ENCODE measurements at places on chromosomes 2 and 18.

DNA sequence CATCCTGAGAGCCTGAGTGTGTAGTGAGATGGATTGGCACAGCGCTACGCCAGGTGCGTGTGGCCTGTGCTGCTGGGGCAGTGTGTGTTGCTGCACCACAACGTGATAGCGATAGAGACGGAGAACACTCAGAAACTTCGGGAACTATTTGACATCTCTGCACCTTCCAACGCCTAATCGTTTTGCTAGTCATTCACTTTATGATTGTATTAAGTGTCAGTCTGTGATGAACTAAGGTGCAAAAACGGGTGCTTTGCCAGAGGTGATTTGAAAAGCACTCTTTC lies 26.0 kb upstream of the IGFBP2 start:
- DNase-seq = no peak

DNA sequence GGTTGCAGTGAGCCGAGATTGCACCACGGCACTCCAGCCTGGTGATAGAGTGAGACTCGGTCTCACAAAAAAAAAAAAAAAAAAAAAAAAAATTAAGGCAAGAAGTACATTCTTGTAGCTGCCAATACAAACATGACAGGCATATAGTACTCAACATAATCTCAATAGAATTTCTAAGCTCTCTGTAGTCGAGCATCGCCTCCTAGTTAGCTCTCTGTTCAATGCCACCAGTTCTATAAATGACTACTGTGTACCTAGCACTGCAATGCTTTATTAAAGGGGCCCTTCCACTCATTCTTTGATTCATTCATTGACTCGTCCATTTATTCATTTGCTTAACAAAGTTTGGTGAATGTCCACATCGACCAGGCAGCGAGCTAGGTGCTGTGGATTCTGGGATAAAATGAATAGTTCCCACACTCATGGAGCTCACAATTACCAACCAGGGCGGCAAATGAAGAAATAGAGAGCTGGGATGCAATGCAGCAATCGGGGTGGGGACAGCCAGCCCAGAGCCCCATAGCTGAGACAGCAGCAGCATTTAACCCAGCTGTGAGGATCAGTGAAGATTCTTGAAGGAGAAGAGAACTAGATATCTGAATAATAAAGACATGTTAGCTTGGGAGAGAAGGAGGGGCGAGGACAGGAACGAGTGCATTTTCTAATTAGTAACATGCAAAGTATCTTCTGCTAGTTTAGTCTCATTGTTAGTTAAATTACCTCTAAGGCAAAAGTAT lies 349.8 kb downstream of the LPIN1 start:
- DNase-seq = no peak

GRCh38 chr2:233101816-233102215 lies 41.7 kb downstream of the INPP5D start:
- DNase-seq = no peak

- no peak for DNase-seq
These were observed 83.7 kb upstream of the UBXN4 start for GRCh38 chr2:135657806-135658582.

GRCh38 chr2:235730115-235730514 lies 236.3 kb downstream of the AGAP1 start:
- no peak for DNase-seq

DNA sequence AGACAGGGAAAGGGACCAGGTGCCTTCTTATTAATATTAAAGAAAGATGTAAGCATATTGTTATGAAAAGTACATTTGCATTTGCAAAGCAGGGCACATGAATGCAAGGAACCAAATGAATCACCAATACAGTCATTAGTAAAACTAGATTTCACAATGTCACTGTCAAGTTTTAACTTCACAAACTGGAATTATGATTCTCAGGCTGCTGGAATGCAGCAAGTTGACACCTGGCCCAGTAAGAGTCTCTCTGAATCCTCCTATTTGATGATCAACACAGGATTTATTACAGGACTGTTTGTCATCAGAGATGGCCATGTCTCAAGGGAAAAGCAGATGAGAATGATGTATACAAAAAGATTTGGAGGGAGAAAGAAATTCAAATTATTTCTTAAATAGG lies 72.9 kb upstream of the STK39 start:
- DNase-seq = no peak

All from transverse colon (tissue), 4 donors.